ENCODE measurements at places on chromosomes 4 and X.

- DNase-seq: no peak
Measured at GRCh38 chrX:149527705-149528104, 13.1 kb upstream of the EOLA1 start.

- DNase-seq: no peak
Measured at GRCh38 chr4:171644430-171645057, 168.7 kb upstream of the GALNTL6 start.

GRCh38 chr4:113784497-113785250 is 23.1 kb upstream of the CAMK2D start:
- DNase-seq: peak; percentile 73

DNA sequence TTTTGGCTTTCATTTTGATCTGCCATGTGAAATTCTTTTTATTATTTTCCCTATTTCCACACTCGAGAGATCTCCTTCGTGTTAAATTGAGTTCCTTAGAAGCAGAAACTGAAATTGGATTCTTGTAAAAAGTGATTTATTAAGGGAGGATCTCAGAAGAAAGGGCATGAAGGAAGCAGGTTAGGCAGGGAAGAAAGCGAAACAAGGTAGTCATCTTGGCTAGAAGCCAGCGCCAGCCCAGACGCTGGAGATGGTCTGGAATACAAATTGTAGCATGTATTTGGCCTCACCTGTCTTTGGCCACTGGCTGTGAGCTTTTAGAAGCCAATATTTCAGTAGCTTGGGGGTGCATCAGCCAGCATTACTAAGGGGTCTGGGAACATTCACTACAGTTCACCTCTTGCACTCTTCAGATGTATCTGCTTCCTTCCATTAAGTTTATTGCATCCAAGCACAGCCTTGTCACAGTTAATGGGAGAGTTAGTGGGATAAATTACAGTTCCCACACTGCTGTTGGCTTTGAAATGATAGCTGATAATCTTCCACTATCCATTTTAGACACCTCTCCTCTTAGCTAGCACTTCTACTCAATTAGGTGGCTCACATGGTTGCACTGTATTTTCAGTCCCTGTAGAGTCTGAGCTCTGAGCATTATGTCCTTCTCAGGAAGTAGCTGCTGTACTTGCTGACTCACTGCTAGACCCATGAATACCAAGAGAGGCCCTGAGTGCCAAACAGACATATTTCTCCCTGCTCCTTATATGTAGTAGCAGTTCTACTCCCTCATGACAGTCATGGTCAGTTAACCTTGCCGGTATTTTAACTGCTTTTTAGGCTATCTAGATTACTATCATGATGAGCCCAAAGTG is 14.6 kb downstream of the GRXCR1 start:
- peak; percentile 4 for DNase-seq

DNA sequence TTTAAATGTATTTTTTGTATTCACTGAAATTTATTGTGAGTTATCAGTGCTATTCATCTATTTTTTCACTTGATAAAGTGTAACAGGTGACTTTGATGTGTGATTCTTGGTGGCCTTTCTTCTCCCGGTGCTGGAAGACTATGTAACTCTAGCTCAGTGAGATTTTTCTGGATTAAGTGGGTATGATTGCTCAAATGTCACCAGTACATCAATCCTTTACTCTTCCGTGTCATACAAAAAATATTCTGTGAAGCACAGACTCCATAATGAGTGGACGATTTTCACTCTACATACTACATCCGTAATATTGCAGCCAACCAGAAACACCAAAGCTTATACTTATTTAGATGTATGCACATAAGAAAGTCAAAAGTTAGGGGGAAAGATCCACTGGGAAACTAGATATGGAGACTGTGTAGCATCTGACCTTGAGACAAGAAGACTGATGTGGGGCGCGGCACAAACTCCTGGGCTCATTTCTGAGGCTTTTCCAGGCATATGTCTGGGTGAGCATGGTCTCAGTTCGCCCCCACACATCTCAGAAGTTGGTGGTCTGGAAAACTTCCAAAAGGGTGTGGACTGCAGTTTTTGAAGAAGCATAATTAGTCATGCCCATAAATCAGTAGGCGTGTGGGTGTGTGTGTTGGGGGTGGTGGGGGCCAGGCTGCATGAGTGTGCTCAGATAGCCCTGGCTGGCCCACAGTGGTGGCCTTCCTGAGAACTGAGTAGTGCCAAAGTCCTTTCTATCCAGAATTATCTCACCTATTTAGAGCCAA is 53.9 kb upstream of the TENM3 start:
- no peak for DNase-seq

DNA sequence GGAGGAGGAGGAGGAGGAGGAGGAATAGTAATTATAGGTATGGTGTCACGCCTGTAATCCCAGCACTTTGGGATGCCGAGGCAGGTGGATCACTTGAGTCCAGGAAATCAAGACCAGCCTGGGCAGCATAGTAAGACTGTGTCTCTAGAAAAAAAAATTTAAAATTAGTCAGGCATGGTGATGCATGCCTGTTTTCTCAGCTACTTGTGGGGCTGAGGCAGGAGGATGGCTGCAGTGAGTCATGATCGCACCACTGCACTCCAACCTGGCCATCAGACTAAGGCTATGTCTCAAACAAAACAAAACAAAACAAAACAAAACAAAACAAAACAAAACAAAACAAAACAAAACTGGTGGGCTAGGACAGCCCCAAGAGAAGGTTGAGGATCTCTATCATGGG is 3.0 kb downstream of the STARD8 start:
- DNase-seq: peak; percentile 31

GRCh38 chr4:125357675-125358074 is 42.9 kb downstream of the FAT4 start:
- DNase-seq: no peak

DNA sequence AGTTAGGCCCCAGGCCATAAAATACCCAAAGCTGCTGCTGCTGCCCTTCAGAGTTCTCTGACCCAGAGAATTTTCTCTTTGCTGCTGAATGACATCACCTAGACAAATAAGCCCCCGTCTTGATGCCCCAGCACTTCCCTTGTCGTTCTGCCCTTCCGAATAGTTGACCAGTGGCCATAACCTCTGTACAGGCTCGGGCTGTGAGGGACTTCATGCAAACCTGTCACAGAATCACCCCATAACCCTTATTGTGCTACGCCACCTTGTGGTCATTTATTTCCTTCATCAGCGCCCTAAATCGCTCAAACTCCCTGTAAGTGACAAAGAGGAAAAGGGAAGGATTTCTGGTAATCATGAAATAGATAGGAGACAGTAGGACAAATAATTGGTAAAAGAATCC is 18.8 kb downstream of the SPACA5 start:
- DNase-seq: peak; percentile 48

DNA sequence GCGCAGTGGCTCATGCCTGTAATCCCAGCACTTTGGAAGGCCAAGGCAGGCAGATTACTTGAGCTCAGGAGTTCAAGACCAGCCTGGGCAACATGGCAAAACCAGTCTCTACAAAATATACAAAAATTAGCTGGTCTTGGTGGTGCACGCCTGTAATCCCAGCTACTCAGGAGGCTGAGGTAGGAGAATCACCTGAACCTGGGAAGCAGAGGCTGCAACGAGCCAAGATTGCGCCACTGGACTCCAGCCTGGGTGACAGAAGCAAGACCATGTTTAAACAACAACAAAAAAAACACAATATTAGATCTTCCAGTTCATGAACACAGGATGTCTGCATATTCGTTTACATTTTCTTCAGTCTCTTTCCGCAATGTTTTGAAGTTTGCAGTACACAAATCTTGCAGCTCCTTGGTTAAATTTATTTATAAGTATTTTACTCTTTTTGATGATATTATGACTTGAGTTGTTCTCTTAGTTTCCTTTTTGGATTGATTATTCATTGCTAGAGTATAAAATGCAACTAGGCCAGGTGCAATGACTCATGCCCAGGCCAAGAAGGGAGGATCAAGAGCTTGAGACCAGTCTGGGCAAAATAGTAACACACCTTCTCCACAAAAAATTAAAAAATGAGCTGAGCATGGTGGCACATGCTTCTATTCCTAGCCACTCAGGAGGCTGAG is 30.4 kb upstream of the ABCG2 start:
- DNase-seq: no peak

- no peak for DNase-seq
Measured at GRCh38 chr4:19675172-19675811, 576.4 kb upstream of the SLIT2 start.

DNA sequence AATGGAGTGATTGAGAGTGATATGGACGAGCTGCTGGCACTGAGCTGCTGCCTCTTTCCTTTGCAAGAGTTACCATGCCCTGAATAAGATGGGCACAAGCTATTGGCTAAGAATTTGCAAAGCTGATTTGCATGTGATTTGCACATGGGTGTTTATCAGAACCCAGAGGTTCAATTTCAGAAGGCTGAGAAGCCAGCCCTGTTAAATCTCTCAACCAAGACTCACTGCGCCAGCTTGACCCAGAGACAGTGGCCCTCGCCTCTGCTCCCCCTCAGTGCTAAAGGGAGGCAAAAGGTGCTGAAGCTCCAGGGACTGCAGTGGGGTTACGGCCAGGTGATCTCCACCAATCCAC is 701 bp downstream of the ARHGAP4 start:
- DNase-seq: no peak

GRCh38 chrX:102712216-102712966 is at the start of gene GPRASP2:
TSS of gene GPRASP2 (plus strand) at chrX:102712448. CDS start at chrX:102714870, 2,422 bp downstream.
- no peak for DNase-seq
